Stimulated activated CD4-positive, alpha-beta T cell treated with anti-CD3 and anti-CD28 coated beads, Interleukin-1b, Interleukin-23, amount 100 ng/mL, for 4 hours (primary cell): ENCODE measurements at places on chromosomes 3 and 15.

DNA sequence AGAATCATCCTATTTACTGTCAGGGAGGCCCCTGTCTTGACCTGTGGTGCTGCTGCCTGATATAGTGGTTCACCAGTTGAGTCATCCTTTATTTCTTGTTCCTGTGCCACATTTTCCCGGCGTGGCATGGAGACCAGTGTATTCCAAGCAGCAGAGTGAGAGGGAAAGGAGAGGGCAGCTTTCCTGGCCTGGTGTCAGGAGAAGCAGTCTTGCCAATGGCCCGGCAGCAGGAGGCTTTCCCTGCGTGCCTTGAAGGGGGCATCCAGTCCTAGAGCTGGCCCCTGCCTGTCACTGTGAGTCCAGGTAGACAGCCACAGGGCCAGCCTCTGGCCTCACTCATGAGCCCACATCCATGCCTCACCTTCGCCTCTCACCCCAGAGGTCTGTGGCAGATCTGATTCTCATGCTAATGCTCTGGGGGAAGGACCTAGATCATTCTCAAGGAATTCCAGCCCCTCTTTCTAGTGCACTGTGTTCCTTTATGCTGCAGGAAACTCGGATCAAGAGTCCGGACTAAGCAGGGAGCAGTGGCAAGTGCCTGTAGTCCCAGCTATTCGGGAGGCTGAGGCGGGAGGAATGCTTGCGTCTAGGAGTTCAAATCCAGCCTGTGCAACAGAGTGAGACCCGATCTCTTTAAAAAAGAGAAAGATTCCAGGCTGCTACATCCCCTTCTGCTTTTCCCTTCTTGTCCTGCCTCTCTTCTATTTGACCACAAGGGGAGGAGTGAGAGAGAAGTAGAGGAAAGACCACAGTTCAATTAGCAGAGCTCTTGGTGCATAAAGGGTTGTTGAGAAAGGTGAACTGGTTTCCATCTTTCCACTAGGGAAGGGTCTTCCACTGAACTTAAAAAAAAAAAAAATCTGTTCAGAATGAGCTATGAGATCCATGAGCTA lies 66.8 kb upstream of the HACD2 start:
- DNase-seq: no peak

DNA sequence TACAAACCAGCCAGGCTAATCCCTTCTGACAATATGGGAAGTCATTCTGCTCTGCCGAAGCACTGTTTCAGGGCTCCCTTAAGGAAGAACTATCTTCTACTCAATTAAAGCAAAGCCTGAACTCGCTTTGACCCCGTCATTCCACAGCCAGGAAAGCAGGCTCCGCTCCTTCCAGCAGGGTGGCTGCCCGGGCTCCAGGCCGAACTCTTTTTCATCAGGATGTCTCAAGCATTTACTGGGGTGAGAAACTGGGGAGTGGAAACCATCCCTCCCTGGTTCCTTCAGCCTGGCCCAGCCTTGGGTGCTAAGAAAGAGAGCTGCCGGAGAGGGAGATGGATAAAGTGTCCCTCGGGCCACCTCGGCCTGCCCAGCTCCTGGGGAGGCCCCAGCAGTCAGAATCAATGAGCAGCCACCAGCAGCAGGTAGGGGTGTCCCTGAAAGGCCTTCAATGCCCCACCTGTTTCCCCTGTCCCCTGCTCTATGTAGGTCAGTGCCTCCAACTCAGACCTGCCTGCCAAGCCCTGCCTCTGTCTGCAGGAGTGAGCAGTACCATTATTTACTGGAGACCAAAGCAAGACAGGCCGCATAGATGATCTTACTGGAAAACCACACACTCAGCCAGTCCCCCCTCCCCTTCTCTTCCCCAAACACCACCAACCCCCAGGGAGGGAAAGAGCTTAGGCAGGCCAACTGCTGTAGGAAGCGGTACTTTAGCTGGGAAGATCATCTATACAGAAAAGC lies 225.6 kb upstream of the TLE3 start:
- DNase-seq: no peak

- no peak for DNase-seq
These were observed 91.1 kb upstream of the KLF13 start for GRCh38 chr15:31235311-31236183.

GRCh38 chr3:60229502-60229901 lies 1021.8 kb downstream of the FHIT start:
- DNase-seq: no peak

DNA sequence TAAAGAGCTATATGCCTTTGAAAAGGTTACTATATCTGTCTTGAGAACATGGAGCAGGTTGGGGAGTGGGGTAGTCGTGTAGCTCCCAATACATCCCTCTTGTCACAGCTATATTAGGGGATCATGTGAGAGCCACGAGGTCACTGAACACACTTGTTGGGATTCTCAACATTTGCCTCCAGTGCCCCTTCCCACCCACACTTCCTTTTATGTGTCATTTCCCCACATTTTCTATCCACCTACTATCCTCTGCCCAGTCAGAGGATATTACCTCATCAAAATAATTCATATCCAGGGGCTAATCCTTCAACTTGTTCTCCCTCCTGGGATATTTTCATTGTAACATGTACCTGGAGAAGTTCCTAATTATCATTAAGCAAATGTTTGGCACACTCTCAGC lies 85.0 kb downstream of the CYP19A1 start:
- no peak for DNase-seq

GRCh38 chr3:10574101-10574620 lies 68.8 kb upstream of the ATP2B2 start:
- no peak for DNase-seq

DNA sequence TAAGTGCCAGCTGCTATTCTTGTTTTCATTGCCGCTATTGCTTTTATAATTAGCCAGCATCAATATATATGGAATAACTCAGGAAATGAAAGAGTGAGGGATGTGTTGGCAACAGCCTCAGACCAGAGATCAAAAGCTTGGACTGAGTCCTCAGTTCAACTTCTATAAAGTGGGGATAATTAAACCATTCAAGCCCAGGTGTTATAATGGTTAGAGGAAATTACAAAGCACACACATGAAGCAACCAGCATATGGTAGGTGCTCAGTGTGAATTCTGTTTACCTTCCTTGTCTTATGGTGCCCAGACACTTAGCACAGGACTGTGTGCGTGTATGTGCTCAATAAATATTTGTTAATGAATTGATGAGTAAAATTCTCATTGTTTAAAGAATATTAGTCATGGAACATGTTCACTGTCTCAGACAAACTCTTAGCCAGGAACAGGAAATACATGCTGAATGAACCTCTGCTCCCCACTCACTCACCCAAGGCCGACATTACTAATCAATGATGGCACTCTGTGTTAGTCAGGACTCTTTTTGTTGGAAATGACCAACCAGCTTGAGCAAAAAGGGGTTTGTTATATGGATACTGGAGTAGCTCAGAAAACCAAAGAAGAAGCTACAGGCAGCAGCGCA lies 16.7 kb upstream of the CCDC174 start:
- DNase-seq: no peak

DNA sequence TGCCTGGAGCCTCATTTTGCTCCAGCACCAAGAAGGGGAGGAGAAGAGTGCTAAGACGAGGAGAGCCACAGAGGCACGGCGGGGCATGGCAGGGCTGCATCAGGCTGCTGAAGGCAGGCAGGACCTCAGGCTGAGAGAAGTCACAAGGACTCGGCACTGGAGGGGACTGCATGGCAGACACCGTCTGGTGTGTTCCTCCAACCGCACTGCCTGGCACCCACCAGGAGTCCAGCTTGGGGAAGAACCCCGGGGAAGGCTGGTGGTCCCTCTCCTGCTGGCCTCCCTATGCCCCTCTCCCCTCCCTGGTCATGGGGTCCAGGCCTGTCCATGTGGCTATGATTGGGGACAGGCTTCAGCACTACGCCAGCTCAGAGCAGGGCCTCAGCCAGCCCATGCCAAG lies 153.2 kb upstream of the MEF2A start:
- DNase-seq: no peak

DNA sequence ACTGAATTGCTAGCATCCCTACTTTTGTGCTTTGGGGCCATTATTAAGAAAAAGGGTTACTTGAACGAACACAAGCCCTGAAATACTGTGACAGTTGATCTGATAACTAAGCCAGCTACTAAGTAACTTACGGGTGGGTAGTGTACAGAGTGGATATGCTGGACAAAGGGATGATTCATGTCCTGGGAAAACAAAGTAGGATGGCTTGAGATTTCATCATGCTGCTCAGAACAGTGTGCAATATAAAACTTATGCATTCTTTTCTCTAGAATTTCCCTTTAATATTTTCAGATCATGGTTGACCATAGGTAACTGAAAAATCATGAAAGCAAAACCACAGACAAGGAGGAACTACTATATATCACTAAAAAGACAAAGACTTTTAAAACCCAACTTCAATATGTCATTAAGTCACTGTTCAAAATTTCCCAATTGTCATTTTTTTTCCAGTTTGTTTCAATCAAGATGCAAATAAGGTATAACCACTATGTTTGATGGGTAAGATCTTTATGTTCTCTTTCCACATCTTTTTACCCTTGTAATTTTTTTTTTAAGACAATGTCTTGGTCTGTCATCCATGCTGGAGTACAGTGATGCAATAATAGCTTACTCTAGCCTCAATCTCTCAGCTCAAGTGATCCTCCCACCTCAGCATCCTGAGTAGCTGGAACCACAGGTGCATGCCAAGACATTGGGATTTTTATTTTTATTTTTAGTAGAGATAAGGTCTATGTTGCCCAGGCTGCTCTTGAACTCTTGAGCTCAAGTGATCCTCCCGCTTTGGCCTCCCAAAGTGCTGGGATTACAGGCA lies 67.7 kb downstream of the IFT80 start:
- DNase-seq: no peak

DNA sequence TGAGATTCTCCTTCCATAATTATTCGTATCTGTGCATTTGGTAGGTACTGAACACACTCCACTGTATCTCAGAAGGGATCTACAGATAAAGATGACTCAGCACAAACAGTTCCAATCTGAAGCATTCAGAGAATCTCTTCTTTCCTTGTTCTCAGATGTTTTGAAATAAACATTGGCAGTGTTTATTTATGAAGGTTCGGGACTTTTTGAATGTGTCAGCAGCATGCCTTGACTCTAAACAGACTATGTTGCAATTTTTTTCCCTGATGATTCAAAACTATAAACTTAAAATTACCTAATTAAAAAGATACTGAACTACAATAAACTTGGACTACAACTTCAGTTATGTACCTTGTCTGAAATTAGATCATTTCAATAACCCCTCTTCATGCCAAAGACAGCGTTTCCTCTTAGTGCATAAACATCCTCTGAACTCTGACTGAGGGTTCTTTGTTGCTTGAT lies 612.9 kb upstream of the TBL1XR1 start:
- no peak for DNase-seq
